ENCODE measurements at places on chromosomes 1 and 21.

DNA sequence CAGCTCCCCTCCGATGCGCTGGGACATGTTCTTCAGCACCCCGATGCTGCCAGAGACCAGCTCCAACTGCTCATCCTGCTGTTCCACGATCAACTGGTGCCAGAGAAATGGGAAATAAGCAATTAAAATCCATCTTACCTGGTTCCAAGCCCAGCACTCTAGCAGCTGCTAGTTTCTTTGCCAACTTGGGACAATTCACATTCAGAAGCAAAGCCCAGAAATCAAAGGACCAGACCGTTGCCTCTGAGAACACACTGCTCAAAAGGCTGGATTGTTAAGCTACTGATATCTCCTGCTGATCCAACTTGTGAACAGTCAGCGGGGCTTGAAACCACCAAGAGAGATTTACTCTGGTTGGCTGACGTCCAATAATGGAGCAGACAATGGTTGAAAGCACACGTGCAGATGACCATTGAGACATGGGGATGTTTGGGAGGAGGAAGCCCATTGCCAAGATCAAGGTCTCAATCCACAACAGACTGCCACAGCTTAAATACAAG, 34.4 kb downstream of the STX6 start:
- DNase-seq: no peak

DNA sequence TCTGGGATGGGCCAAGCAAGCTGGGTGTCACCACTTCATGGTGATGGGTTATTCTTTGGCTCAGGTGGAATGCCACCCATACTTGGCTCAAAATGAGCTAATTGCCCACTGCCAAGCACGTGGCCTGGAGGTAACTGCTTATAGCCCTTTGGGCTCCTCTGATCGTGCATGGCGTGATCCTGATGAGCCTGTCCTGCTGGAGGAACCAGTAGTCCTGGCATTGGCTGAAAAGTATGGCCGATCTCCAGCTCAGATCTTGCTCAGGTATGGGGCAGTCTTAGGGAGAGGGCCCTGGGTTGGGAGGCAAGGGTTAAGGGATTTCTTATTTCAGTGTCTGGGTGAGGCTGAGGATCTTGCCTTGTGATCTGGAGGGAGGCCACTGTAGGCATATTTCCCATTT, 15.4 kb upstream of the NASP start:
- DNase-seq: no peak

- DNase-seq: no peak
Observed at GRCh38 chr1:65319754-65320153, 10.4 kb downstream of the DNAJC6 start.

GRCh38 chr1:227437495-227438008, 119.3 kb upstream of the CDC42BPA start:
- DNase-seq: no peak

GRCh38 chr21:34642211-34643075, 26.4 kb upstream of the CLIC6 start:
- DNase-seq: no peak

DNA sequence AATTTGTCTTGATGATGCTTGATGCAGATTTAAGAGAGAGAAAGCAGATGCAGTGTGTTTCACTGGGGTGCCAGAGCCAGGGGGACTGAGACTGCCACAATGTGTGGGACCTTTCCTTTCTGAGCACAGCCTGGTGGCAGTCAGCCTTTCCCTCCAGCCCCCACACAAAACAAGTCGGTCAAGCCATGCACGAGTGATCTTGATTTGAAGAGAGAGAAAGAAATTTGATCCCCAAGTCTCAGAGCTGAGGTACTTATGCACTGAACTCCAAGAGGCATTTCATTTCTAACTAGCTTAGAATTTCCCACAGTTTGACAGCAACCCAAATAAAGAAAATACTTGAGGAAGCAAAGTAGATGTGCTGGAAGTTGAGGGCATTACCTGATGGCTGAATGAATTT, 193.8 kb downstream of the ST6GALNAC3 start:
- DNase-seq: no peak

DNA sequence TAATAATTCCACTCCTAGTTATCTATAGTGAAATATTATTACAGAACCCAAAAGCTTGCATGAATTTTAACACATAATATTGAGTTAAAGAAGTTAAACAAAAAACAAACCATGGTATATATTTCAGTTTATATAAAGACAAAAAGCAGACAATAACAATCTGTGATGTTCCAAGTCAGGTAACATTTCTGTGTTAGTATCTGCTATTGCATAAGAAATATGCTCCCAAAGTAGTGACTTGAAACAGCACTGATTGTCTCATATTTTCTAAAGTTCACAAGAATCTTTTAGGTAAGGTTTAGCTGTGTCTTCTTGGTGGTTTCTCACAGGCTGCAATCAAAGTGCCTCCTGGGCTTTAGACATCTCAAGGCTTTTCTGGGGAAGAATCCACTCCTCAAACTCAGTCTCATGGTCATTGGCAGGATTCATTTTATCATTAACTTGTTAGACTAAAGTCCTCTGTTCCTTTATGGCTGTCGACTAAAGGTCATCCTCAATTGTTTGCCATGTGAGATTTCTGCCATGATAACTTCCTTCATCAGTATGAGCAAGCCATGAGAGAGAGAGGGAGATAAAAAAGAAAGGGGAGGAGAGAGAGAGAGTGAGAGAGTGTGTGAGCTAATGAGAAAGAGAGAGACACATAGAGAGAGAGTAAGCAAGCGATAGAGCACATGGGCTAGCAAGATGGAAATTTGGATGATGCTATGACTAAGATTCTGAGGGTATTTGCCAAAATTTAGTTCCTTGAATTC, 19.9 kb downstream of the GBP1 start:
- DNase-seq: no peak

- no peak for DNase-seq
Observed at GRCh38 chr1:59915516-59915915, 11.1 kb downstream of the CYP2J2 start.

- no peak for DNase-seq
Observed at GRCh38 chr1:26269198-26269550, 10.7 kb upstream of the SH3BGRL3 start.

- DNase-seq: peak; percentile 48
Observed at GRCh38 chr1:12177999-12178441, 11.2 kb downstream of the TNFRSF1B start.

DNA sequence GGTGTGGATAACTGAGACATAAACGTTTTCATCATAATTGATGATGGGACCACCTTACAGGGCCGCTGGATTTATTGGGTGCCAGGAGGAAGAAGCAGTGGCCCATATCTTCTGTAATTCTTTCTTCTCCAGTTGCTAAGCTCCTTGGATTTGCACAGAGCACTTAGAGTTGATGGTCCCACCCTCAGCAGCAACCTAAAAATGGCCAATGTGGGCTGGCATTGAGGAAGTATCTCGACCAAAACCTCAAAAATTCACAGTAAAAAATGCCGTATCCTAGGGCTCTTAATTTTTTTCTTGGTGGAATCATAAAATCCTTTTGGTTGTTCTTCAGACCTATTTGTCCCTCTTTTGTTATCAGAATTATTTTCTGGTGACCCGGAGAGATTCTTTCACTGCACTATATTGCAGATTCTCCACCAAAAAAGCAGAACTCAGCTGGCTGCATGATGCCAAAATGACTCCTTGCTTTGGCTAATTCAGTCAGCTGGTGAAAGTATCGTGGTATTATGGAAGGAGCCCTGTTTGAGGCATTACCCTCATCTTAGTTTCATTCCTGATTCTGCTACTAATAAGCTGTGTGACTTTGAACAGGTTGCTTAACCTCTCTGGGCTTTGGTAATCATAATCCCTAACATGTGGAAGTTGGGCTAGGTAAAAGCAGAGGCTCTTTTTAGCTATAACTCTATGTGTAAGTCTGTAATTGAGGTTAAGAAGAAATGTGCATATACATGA, 27.6 kb downstream of the KIRREL1 start:
- no peak for DNase-seq

GRCh38 chr1:18583326-18583941, 47.2 kb upstream of the PAX7 start:
- DNase-seq: no peak

- no peak for DNase-seq
Observed at GRCh38 chr1:186792870-186793581, 35.7 kb upstream of the PLA2G4A start.

DNA sequence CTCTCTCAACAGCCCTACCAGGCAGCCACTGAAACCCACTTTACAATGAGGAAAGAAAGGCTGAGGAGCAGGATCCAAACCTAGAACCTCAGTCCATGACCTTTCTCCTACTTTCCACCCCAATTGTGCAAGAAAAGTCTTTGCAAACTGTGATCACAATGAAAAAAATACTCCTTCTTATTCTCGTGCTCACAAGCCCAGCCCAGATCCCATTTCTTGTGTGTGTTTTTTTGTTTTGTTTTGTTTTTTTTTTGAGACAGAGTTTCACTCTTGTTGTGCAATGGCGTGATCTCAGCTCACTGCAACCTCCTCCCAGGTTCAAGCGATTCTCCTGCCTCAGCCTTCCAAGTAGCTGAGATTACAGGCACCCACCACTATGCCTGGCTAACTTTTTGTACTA, 97.7 kb downstream of the CRYAA start:
- no peak for DNase-seq
